RCC 7860 (cell line): ENCODE measurements at places on chromosomes 5 and 9.

DNA sequence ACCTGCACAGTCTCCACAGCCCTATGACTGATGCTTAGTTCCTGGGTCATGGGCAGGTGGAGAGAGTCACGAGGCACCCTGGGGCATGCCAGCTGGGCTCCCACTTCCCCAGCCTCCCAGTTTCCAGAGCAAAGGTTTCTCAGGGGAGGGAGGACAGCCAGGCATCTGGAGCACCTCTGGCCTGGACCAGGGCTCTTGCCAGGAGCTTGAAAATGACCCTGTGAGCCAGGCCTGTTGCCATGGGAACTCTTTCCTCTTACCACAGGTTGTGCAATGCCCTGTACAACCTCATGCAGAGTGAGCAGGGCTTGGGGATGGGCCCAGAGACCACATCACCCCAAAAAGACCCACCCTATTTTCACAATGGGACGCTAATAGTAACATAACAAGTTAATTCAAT lies 113.1 kb downstream of the PSD2 start:
- no peak for DNase-seq

GRCh38 chr5:133034064-133034463 lies 7.7 kb upstream of the ZCCHC10 start:
- no peak for DNase-seq

DNA sequence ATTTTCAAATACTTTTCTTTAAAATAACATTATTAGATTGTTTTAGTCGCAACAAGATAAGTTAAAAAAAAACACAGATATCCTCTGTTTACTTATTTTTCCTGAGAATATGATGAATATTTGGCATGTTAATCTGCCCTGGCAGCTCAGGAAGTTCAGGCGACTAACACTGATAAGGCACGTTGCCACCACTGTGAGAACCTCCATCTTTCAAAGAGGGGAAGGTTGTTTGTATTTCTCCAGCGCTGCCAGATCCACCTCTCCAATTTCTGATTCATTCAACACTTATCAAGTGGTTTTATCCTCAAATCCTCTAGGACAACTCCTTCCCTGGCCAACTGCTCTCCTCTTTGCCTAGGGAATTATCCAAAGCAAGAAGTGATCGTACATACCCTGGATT lies 21.8 kb downstream of the CTNNAL1 start:
- DNase-seq = no peak

DNA sequence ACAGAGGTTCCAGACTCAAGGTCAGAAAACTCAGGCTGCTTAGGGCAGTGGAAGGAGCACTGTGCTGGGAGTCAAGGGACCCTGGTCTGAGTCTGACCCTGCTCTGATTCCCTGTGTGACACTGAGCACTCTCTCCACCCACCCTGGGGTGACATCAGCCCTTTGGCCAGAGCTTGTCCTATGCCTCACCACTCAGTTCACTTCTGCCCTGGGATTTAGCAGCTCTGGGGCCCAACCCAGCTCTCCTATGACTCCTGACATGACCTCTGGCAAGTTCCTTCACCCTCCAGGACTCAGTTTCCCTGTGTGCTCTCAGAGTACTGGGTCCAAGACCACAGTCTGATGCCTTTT lies 63.9 kb downstream of the FAM114A2 start:
- DNase-seq = no peak

DNA sequence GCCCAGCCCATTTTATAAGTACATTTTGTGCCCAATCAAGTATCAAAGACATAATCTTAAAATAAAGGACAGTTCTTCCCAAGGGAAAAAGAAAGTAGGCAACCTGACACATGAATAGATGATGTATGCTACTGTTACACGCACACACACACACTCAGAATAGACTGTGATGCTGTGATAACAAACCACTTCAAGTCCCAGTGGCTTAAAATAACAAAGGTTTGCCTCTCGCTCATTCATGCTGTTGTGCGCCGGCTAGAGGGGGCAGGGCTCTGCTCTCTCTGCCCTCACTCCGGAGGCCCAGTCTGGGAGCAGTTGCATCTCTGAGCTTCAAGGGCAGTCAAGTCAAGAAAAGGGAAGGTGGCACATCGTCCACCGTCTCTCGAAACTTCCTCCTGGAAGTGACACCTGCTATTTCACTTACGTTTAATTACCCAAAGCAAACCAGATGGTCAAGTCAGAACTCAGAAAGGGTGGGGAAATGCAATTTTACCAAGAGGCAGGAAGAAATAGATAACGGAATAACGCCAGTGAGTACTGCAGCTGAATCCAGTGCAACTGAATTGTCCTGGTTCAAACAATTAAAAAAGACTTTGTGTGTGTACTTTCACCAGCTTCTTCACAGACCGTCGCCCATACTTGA lies 43.3 kb downstream of the ANKRD33B start:
- DNase-seq = no peak

DNA sequence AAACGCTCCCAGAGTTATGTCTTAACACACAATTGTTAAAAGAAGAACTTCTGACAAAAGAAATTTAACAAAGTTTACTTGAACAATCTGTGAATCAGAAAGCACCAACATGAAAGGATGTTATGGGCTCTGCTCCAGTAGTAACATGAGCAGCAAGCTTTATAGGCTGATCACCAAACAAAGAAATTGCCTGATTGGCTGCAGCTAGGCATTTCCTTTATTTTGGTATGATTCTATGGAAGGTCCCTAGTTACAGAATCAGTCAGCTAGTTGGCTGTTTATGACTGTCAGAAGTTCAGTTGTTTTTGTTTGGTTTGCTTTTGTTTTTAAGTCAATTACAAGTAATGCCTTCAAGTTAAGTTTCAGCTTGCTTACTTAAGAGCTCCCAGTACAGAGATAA lies 102.4 kb upstream of the SMC2 start:
- no peak for DNase-seq

- no peak for DNase-seq
These were observed 207.6 kb downstream of the ZNF462 start for GRCh38 chr9:107070586-107070985.

- no peak for DNase-seq
These were observed 23.9 kb downstream of the CNTRL start for GRCh38 chr9:121098567-121099198.

DNA sequence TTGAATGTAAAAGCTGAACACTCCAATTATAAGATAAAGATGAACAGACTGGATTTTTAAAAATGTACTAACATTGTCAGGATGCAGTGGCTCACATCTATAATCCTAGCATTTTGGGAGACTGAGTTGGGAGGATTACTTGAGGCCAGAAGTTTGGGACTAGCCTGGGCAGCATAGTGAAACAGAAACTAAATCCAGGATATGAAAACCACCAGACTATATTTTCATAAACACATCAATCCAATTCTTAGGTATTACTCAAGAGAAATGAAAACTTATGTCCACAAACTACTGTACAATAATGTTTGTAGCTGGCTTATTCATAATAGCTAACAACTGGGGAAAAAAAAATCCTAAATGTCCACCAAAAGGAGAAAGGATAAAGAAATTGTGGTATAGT lies 26.8 kb upstream of the NAA35 start:
- DNase-seq = no peak

GRCh38 chr5:121979691-121980090 lies 17.9 kb downstream of the SRFBP1 start:
- DNase-seq = no peak

- no peak for DNase-seq
These were observed 977 bp upstream of the PRDM12 start for GRCh38 chr9:130663258-130663976.

GRCh38 chr5:56279291-56279690 lies 46.2 kb upstream of the ANKRD55 start:
- no peak for DNase-seq

DNA sequence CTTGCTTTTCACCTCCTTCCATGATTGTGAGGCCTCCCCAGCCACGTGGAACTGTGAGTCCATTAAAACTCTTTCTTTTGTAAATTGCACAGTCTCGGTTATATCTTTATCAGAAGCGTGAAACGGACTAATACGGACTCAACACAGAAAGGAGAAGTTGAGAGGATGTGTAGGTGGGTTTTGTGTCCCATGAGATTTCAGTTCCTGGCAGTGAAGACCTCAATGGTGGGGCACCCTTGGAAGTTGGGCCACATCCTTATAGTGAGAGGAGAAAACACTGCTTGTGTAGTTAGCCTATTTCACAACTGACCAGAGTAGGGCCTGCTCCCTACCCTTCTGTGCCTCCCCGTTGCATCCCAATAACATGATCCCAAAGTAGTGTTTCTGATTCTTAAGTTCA lies 98.9 kb upstream of the TNC start:
- DNase-seq = no peak

DNA sequence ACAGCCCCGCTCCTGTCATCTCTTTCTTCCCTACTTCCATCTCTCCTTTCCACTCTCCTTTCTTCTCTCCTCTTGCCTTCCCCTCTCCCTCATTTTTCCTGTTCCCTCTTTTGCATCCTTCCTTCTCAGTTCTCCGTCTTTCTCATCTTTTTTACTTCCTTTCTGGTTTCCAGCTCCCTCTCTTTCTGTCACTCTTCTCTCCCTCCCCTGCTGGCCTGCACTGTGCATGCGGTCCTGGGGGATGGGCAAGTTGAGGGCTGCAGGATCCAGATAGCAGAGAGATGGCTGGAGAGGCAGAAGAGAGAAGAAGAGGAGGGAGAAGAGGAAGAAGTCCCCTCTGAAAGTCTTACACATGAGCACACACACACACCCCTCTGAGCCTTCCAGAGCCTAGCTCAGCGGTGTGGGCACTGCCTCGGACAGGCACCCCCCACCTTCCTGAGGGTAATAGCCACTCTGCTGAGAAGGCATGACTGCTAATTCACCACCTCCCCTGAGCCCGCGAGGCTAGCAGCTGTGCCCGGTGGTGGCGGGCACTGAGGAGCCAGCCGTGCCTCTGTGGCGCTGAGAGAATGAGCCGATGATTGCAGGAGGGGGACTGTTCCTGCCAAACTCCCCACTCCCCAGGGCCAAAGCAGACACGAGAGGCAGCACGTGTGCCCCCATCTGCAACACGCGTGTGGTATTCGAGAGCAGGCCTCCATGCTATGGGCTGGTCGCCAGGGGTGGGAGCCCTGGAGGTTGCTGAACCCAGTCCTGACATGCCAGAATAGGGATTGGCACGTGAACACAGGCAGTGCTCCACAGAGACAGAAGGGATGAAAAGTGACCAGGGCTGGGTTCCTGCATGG lies 3.7 kb upstream of the CAMK2A start:
- no peak for DNase-seq

DNA sequence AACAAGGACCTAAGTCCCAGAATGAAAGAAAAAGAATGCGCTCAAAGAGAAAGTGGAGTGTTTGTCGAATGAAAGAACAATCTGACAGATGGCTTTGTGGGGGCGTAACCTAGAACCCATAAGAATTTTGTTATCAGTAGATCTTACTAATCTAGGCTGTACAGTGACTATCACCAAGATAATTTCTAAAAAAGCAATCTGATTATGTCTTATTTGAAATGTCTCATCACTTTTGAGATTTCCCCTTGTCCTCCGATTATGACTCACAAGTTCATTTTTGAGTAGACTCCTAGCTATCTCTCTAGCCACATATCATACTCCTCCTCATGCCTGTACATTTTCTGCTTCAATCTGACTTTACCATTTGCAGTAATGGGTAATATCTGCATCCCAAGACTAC lies 135.6 kb upstream of the SMARCA2 start:
- DNase-seq = no peak

DNA sequence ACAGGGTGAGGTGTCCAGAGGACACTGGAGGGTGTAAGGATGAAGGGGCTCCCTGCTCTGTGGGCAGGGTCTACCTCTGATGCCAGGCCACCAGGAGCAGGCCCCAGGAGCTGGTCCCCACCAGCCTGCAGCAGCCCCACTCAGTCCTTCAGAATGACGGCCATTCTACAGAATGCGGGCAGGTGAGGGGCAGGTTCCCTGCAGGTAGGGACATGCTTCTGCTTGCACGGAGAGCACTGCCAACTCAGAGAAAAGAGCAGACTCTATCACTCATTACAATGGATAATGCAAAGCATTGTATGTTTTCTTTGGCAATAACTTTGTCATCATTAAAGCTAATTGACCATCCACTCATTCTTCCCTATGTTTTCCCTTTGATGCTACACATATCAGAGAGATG lies 39.0 kb downstream of the DDX31 start:
- no peak for DNase-seq

GRCh38 chr9:121620777-121621449 lies 30.5 kb upstream of the DAB2IP start:
- DNase-seq = no peak

DNA sequence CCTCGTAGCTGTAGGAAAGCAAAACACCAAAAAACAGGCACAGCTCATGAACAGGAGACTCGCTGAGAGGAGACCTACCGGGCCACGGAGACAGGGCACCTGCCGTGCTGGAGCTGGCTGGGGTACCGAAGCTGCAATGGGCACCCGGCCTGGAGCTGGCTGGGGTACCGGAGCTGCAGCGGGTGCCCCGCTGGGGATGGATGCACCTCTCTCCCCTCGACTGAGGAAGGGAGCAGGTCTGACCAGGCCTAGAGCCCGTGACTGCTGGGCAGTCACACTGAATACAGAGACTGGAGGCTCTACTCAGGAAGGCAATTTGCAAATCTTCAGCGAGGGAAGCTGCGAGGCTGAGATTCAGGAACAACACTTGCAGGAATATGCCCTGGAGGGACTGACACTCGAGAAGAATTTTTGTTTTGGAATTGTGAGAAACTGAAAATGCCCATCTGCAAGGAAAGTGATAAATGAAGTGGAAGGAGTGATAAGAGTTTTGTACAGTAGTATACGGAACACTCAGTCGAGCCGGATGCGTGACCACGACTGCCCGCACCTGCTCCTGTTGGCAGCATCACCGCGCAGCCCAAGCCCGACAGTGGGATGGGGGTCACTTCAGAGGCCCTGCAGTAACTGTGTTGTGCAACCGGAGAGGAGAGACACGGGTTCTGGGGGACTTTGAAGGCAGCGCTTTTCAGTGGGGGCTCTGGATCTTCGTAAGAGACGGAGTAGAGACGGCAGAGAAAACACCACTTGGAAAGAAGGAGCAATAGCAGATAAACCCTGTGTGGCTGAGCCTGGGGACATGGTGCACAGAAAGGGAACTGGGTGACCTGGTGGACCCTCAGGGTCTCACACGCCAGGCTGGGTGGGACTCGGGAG lies 27.9 kb upstream of the LPCAT1 start:
- DNase-seq = no peak

DNA sequence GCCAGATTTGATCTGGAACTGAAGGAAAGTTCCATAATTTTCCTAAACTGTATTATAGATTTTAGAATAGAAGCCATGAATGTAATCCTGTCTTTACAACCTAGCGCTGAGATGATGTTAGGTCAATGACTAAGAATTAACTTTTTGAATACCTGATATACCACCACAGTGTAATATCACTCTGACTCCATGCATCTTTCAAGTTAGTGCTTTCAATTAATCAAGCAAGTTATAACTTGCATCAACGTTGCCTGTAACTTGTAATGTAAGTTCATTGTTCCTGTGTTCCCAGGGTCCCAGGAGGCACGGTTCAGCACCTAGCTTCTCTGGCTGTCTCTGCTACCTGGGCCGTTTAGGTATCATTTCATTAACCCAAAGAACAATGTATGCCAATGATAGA lies 139.3 kb downstream of the CSNK1G3 start:
- no peak for DNase-seq

- no peak for DNase-seq
These were observed 11.0 kb downstream of the RASA1 start for GRCh38 chr5:87278590-87279100.
